Fibroblast of mammary gland (primary cell): ENCODE measurements at places on chromosomes 4 and X.

DNA sequence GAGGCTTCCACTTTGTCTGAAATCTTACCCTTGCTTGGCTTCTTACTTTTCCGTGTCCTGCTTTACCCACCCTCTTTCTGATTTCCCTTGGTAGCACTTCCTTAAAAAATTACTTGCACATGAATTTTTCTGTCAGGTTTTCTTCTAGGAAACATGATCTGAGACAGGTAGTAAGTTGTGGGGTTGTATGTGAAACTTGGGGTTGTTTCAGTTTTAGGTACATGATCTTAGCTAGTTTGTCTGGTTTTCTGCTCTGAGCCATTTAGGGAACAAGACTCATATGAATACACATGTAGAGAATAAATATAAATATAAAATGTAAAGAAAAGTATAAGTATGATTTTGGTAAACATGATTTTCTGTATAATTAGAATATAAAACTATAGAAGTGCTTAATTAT is 17.4 kb upstream of the ARMCX2 start:
- no peak for DNase-seq

DNA sequence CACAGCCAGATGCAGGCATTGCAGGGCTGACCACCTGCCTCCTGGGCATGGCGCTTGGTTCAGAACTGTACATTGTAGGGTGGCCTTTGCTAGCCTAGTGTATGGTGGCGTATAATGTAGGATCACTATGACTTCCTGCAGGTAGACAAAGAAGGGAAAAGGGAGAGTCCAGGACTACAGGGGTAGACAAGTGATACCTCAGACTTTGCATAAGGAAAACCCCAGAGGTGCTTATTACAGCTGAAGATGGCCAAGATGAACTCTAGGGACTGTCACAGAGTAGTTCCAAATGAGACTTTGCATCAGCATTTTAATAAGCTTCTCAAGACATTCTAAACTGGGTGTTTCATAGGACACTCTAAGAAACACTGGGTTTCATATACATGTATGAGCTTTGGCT is 116.4 kb upstream of the PUDP start:
- no peak for DNase-seq

DNA sequence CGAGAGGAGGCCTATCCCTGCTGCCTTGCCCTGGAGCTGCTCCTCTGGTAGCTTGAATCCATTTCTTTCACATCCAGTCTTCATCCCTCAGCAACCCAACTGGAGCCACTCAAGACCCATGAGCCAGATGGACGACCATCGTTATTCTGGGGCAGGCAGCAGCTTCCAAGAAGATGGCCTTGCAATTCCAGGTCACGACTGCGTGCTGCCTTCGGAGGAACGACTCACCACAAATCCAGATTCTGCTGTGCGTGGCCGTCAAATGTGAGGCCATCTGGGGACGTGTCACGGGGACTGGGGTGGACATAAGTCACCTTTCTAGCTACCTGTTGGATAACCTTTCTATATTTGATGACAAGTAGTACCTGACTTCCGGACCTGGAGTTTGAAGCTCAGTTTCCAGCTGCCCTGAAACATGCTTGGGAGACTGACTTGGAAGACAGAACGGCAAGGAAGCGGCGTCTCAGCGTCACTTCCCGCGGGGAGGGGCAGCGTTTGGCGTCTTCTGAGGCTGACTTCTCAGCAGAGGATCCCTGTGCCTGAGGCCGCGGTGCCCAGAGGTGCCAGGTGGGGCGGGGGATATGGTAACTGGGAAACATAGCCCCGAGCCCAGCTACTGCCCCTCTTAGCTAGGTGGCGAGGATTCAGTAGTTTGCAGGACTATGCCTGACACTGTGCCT is 11.7 kb upstream of the TMEM271 start:
- DNase-seq = no peak

- no peak for DNase-seq
Measured at GRCh38 chr4:153488006-153488891, 22.1 kb downstream of the TMEM131L start.

- no peak for DNase-seq
Measured at GRCh38 chrX:149916745-149917392, 12.5 kb upstream of the HSFX4 start.

DNA sequence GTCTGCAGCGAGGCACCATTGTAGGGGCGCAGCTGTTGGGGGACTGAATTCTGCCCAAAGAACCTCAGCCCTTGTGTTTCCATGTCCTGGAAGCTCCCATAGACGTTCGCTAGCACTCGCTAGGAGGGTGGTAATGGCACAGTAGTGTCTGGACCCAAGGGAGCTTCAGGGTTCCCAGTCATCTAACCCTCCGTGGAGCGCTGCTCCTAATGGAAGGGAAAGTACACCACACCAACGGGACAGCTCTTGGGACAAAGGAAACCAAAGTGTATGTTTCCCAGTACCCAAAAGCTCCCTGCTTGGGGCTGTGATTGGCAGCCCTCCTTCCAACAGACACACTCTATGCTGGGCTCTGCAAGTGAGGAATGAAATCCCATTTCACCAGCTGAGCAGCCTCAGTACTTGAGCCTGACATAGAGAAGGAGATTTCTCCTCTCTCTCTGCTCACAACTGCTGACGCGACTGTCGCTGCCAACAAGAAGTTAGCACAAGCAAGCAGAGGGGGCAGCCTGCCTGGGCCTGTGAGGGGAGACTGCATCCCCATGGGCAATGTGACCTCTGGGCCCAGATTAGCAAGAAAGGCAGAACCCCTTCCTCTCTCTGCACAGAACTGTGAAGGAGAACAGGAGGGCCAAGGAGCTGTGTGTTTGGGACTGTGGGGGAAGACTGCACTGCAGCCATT is 67.6 kb upstream of the SMARCAD1 start:
- no peak for DNase-seq

- peak; percentile 42 for DNase-seq
Measured at GRCh38 chr4:174828845-174829701, at the start of gene GLRA3. TSS of gene GLRA3 (minus strand) at chr4:174829247. CDS start at chr4:174828811, 436 bp downstream.

DNA sequence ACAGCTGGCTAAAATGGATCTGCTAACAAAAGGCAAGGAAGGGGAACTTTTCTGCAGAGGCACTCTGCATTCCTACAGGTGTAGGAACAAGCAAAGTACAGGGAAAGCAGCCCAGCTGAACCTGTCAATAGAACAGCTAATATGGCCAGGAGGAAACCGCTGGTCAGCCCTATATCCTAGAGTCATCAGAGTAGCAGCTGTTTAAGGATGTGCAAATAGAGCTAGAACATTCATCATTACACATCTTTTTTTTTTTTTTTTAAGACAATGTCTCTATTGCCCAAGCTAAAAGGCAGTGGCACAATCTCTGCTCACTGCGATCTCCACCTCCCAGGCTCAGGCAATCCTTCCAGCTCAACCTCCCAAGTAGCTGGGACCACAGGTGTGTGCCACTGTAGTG is 163.0 kb downstream of the BTC start:
- peak; percentile 80 for DNase-seq

- DNase-seq = no peak
Measured at GRCh38 chr4:15636818-15637217, 18.3 kb downstream of the FBXL5 start.

DNA sequence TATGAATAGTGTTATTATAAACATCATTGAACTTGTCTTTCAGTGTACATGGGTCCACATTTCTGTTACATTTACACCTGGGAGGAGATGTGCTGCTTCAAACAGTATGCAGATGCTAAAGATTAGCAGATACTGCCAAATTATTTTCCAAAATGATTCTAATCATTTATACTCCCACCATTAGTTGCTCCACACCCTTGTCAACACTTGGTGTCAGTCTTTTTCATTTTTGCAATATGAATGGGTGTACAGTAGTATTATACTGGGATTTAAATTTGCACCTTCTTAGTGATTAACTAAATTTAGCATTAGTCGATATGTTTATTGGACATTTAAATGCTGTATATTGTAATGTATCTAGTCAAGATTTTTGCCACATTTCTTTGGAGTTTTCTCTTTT is 131.6 kb upstream of the GRID2 start:
- DNase-seq = no peak

DNA sequence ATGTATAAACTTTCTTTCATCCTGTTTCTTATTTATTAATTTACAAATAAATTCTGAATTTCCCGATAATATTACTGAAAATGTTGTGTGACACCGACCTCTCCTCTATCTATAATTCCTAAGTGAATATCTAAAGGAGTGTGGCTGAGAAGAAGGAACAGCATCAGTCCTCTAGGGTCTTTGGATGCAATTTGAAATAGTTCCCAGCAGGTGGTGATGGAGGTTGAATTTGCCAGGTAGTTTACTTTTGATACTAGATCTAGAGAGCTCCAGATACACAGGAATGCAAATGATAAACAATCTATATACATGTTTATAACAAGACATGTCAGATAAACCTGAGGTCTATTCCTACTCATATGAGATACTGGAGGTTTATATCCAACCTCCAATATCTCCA is 305.4 kb downstream of the PCDH18 start:
- peak; percentile 34 for DNase-seq

DNA sequence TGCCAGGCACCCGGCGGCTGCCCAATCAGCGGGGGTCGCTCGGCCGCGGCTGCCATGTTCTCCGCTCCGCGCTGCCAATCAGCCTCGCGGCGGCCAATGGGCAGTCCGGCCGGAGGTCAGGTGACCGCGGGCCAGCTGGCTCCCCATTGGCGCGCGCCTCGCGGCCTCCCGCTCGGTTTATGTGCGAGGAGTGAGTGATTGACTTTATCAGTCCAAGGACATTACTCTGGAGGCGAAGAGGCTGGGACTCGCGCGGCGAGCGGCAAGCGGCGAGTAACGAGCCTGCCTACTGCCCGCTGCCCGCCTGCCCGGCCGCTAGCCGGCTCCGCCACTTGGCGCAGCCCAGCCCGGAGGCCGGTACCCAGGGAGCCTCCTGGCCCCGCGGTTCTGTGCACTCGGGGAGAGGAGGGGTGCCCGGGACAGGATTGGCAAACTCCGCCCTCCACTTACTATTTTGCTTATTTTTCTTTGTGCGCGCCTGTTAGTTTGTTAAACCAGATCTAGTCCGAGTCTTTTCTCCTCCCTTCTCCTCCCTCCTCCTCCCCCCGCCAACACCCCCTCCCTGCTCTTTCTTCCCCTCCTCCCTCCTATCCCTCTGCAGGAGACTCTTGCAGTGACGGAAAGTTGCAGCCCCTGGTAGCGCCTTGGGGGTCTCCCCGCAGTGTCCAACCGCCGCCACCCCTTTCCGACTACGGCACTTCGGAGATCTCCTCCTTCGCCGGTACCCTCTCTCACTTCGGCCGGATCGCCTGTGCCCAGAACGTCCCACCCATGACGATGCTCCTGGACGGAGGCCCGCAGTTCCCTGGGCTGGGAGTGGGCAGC is at the start of gene ZIC3:
TSS of gene ZIC3 (plus strand) at position 207 of the 825 bp plus-strand sequence. CDS start at position 772, 565 bp downstream.
- peak; percentile 8 for DNase-seq

GRCh38 chr4:145954924-145955339 is 16.3 kb upstream of the ZNF827 start:
- peak; percentile 98 for DNase-seq

DNA sequence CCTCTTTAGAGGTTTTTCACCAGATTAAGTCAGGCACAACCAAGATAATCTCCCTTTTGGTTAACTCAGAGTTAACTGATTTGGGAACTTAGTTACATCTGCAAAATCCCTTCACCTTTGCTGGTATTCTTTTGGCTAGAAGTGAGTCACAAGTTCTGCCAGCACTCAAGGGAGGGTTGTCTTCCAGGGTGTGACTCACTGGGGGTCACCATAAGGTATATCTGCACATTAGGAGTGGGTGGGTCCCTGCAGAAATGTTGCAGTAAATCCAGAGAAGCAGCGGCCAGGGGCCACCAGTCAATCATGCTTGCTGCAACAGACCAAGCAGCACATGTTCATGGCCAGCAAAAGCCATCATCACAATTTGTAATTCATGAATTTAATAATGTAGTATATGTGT is 59.8 kb upstream of the MAML3 start:
- DNase-seq = peak; percentile 57

DNA sequence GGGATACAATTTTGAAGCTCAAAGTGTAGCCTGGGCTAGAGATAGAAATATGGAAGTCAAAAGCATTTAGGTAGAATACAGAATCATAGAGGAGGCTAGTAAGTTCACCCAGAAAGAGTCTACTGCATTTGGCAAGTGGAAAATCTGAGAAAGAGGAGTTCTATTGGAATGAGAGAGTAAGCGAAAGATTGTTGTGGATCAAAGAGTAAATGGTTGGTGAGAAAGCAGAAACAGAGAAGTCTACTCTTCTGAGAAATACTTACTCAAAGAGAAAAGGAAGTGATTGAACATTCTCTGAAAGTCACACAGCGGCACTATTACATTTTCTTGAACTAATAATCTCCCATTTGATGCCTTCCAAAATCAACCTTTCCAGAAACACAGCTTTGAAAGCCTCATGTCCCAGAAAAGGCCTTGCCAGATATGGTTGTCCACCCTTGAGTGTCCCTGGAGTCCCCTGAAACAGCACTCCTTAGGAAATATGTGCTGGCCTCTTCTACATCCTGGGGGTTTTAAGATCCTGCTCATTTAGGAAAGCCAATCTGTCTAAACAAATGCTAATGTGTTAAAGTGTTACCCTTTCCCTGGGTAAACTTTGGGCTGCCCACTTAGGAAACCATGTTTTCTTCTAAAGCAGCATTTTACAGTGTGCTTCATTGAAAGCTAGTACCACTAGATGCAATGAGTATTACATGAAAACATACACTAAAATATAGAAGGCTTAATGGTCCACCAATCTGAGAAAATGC is 132.6 kb downstream of the INPP4B start:
- DNase-seq = no peak

GRCh38 chr4:165009493-165010227 is 22.1 kb upstream of the TRIM60 start:
- DNase-seq = no peak

DNA sequence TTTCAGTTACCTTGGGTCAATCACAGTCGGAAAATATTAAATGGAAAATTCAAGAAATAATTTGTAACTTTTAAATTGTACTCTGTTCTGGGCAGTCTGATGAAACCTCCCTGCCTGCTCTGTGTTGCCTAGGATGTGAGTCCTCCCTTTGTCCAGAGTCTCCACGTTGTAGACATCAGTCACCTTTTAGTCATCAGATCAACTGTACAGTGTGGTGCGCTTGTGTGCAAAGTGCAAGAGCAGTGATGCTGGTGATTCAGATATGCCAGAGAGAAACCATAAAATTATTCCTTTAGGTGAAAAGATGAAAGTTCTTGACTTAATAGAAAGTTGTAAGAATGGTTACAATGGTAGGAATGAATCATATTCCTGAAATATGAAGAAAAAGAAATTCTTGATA is 1.4 kb downstream of the SPATA4 start:
- peak; percentile 93 for DNase-seq

DNA sequence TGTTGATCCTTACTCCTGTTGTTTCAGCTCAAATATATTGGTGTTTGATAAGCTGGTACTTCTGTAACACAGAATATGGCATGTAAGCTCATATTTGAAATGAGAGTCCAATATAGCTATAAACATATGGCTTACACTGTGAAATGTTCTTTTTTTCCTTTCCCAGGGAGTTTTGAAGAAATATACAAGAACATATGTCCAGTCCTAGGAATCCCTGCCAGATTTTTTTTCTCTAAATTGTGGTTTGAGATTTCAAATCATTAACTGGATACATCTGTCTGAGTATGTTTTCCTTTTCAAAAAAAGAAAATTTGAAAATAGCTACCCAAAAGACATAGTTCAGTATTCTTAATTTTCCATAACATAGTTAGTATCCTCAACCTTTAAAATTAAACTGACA is 60.2 kb downstream of the HMGB2 start:
- DNase-seq = peak; percentile 70
